ENCODE measurements at places on chromosomes 16 and 17.

GRCh38 chr17:16001226-16001897 lies 1.7 kb downstream of the TTC19 start:
- peaks cover 50% of the 10 kb centered on the region for H3K36me3 ChIP-seq
- H3K4me1 ChIP-seq = peaks cover 17% of the 10 kb centered on the region
- H3K27ac ChIP-seq = peak overlapping the region; percentile 93
- H3K27me3 ChIP-seq = no peaks in the 10 kb centered on the region
- H3K4me3 ChIP-seq = peak overlapping the region; percentile 81

GRCh38 chr17:32497431-32498205 lies 10.8 kb downstream of the CDK5R1 start:
- H3K4me1 ChIP-seq = peaks cover 12% of the 10 kb centered on the region
- no peaks in the 10 kb centered on the region for H3K36me3 ChIP-seq
- no peak for DNase-seq

DNA sequence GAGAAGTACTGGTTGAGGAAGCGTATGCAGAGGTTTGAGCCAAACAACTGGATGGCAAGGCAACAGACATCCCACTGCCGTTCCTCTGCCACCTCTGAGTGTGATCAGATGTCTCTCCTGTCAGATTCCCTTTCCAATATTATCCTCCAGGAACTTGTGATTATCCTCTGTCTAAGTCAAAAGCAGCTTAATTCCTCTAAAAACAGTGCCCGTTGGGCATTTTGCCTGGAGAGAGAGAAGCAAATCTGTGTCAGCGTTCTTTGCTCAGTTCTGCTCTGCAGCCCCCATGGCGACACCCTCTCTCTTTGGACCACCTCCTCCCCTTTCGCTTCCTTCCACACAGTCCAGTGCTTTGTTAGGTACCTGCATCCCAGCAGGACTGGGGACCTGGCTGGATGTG lies 56.1 kb upstream of the TBX2 start:
- no peaks in the 10 kb centered on the region for H3K27me3 ChIP-seq
- no peak for DNase-seq
- H3K4me1 ChIP-seq = peaks cover 8% of the 10 kb centered on the region
- no peak overlapping the region for H3K27ac ChIP-seq
- H3K36me3 ChIP-seq = no peaks in the 10 kb centered on the region
- H3K4me3 ChIP-seq = no peak overlapping the region

DNA sequence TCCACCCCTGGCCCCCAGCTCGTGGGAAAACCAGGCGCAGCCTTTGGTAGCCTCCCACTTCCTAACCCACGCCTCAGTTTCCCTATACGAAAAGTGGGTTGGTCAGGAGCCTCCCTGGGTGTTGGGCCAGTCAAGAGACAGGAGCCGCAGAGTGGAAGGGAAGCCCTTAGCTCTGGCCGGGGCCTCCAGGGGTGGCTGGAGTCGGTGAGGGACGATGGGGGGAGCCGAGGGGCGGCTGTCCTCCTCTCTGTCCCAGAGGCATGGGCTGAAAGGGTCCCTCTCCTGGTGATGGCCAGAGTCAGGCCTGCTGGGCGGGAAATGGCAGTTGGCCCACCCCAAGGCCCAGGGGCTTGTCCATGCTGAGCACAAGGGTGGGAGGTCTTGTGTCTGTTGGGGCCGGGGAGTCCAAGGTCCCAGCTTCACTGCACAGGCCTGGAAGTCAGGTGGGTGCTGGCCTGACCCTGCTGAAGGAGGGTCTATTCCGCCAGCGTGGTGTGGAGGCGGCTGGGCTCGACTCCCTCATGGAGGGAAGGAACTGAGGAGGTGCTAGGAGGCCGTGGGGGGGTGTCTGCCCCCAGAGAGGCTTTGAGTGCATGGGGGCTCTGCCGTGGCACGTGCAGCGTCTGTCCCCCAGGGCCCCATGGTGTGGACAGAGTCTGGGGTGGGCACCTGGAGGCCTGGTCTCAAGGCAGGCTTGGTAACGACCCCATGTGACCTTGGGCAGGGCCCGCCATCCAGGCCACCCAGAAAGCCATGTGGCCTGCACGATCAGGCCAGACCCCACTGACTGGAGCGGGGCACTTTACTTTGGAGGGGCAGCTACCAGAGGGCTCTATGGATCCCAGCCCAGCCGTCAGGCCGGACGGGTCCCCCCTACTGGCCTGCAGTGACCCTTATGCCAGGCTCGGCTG lies 1.1 kb downstream of the SLC16A3 start:
- H3K27ac ChIP-seq = peak overlapping the region; percentile 93
- H3K36me3 ChIP-seq = no peaks in the 10 kb centered on the region
- H3K4me1 ChIP-seq = peaks cover 47% of the 10 kb centered on the region

DNA sequence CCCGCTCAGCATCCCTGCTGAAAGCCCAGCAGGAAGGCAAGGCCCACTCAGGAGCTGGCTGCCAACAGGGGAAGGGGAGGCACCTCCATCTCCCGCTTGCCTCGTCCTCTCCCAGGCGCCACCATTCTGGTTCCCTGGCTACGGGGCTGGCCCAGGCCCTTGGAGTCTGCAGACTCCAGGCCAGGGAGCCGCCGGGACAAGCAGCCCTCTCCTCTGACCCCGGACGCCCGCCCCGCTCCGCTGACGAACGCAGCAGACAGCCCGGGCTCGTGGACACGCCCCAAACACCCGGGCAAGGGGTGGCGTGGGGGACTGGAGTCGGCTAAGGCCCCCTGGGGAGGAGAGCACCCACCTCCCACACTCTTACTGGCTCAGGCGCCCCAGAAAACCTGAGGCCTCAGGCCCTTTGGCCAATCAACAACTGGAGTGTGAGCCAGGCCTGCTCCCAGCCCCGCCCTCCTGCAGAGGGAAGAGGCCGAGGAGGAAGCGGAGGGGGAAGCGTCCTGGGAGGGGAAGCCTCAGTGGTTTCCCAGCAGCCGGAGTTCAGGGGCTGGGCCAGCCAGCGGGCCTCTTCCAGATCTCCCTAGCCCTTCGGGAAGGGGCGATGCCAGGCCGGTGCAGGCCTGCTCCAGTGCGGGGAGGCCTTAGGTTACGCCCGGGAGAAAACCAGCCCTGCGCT lies 4.2 kb downstream of the MNT start:
- H3K4me3 ChIP-seq = peak overlapping the region; percentile 50
- no peaks in the 10 kb centered on the region for H3K27me3 ChIP-seq
- peak overlapping the region; percentile 99 for H3K27ac ChIP-seq
- peaks cover 56% of the 10 kb centered on the region for H3K4me1 ChIP-seq
- DNase-seq = peak; percentile 98
- H3K36me3 ChIP-seq = no peaks in the 10 kb centered on the region

GRCh38 chr17:3475812-3476610 lies at the start of gene ASPA:
Gene ASPA (plus strand): TSS chr17:3475997. CDS start chr17:3476160, 163 bp downstream.
- H3K4me3 ChIP-seq = peak within 1 kb of the TSS; percentile 35
- H3K27ac ChIP-seq = peak within 1 kb of the TSS; percentile 63
- no peaks in the 10 kb centered on the region for H3K27me3 ChIP-seq
- H3K36me3 ChIP-seq = no peaks in the 10 kb centered on the region
- DNase-seq = no peak

- no peak overlapping the region for H3K4me3 ChIP-seq
- no peaks in the 10 kb centered on the region for H3K27me3 ChIP-seq
- no peak for DNase-seq
- no peak overlapping the region for H3K27ac ChIP-seq
These were observed 22.0 kb upstream of the GOT2 start for GRCh38 chr16:58755989-58756649.

DNA sequence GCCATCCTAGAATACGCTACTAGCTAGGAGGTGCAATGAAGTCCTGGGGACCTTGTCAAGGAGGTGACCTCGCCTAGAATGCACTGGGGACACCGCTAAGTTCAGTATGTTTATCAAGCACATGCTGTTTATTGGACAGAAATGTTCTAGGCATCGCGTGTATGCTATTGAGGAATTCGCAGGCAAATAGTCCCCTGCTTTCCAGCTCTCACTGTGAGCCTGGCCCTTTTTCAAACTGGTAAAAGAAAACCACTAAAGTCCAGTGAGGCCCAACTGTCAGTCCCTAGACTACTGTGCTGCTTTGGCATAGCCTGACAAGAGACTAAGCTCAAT lies 1.2 kb upstream of the FAM222B start:
- H3K27me3 ChIP-seq = no peaks in the 10 kb centered on the region
- H3K36me3 ChIP-seq = no peaks in the 10 kb centered on the region
- H3K4me3 ChIP-seq = no peak overlapping the region
- peaks cover 16% of the 10 kb centered on the region for H3K4me1 ChIP-seq
- DNase-seq = no peak

- no peaks in the 10 kb centered on the region for H3K27me3 ChIP-seq
- H3K27ac ChIP-seq = no peak overlapping the region
- H3K4me3 ChIP-seq = peak overlapping the region; percentile 19
- H3K4me1 ChIP-seq = peaks cover 22% of the 10 kb centered on the region
These were observed 4.6 kb downstream of the DHX58 start for GRCh38 chr17:42107597-42108576.

- no peak for DNase-seq
- H3K27ac ChIP-seq = no peak overlapping the region
- H3K4me3 ChIP-seq = no peak overlapping the region
- no peaks in the 10 kb centered on the region for H3K36me3 ChIP-seq
- H3K4me1 ChIP-seq = peaks cover 10% of the 10 kb centered on the region
These were observed 30.0 kb downstream of the MAPT start for GRCh38 chr17:45924332-45924820.

- H3K27ac ChIP-seq = no peak overlapping the region
- no peaks in the 10 kb centered on the region for H3K4me1 ChIP-seq
- H3K36me3 ChIP-seq = no peaks in the 10 kb centered on the region
- DNase-seq = no peak
These were observed 1.3 kb upstream of the CCL15 start for GRCh38 chr17:36002631-36003030.

- no peaks in the 10 kb centered on the region for H3K27me3 ChIP-seq
- H3K4me3 ChIP-seq = no peak overlapping the region
- H3K36me3 ChIP-seq = no peaks in the 10 kb centered on the region
- DNase-seq = no peak
- H3K27ac ChIP-seq = no peak overlapping the region
- no peaks in the 10 kb centered on the region for H3K4me1 ChIP-seq
These were observed 33.4 kb upstream of the TBX2 start for GRCh38 chr17:61366076-61366714.

DNA sequence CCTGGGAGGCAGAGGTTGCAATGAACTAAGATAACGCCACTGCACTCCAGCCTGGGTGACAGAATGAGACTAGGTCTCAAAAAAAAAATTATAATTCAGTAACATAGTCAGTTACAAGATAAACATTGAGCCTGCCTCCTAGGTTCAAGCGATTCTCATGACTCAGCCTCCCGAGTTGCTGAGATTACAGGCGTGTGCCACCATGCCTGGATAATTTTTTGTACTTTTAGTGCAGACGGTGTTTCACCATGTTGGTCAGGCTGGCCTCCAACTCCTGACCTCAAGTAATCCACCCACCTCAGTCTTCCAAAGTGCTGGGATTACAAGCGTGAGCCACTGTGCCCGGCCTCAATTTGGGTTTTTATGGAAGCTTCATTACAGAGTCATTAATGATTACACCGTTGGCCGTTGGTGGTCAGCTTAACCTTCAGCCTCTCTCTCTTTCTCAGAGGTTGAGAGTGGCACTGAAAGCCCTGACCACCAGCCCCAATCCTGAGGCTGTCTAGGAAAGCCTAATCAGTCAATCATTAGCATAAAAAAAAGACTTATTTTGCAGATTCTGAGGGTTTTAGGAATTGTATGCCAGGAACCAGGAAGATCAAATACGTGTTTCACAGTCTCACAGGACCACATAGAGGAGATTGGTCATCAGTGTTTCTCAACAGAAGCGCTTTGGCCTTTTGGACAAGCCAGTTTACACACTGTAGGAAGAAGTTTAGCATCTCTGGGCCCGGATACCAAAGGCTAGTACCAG lies 1.3 kb upstream of the LRRC37A3 start:
- peaks cover 8% of the 10 kb centered on the region for H3K4me1 ChIP-seq
- H3K27me3 ChIP-seq = no peaks in the 10 kb centered on the region
- no peaks in the 10 kb centered on the region for H3K36me3 ChIP-seq
- DNase-seq = no peak

DNA sequence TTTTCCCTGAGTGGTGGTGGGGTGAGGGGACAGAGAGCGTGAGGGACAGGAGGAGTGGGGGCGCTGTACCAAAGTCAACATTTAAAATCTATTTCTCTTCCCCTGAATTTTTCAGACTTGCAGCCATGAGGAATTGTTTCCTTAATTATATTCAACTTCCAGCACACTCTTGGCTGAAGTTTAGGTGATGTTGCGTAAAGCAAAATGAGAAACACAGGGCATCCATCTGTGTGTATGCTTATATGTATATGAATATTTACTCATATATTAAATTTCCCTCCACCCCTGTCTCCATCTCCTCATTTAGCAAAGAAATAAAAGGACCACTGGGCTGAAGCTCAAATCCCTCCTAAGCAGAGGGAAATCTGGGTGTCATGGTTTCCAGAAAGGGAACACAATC lies 218.1 kb downstream of the XYLT1 start:
- no peaks in the 10 kb centered on the region for H3K27me3 ChIP-seq
- no peaks in the 10 kb centered on the region for H3K36me3 ChIP-seq
- peaks cover 3% of the 10 kb centered on the region for H3K4me1 ChIP-seq
- H3K4me3 ChIP-seq = no peak overlapping the region

DNA sequence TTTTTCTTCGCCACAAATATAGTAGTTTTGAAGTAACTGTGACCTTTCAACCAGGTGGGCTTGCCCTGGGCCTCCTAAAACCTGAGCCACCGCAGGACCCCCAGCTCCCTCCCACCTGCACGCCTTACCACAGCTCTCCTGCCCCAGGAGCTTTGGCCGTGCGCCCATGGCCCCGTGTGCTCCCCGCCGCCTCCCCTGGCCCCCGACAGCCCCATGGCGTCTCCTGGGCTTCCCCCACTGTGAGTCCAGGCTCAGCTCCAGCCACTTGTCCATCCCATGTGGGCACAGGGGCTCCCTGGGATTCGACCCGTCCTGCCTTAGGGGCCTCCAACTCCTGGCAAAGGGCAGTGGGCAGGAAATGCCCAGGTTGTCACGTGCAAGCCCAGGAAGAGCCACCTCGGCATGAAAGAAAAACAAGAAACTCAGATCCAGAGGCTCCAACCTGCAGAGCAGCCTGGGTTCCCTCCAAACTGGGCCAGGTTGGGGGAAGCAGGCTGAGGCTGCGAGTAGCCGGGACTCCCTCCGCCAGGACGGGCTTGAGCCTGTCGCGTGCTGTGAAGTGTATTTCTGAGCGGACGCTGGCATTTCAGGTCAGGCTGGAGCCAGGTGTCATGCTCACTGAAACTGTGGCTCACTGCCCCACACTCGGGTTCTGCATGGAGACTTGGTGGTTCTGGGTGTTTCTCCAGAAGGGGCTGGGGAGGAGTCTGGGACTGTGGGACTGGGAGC lies 5.8 kb downstream of the LGALS3BP start:
- no peaks in the 10 kb centered on the region for H3K27me3 ChIP-seq
- H3K36me3 ChIP-seq = no peaks in the 10 kb centered on the region
- H3K4me3 ChIP-seq = no peak overlapping the region

GRCh38 chr16:28301154-28301553 lies 8.8 kb downstream of the SBK1 start:
- no peaks in the 10 kb centered on the region for H3K27me3 ChIP-seq
- DNase-seq = no peak
- H3K4me3 ChIP-seq = no peak overlapping the region
- no peaks in the 10 kb centered on the region for H3K36me3 ChIP-seq
- H3K27ac ChIP-seq = no peak overlapping the region

- no peak overlapping the region for H3K4me3 ChIP-seq
- DNase-seq = no peak
These were observed 19.4 kb downstream of the PIK3R5 start for GRCh38 chr17:8946071-8946470.
